ENCODE measurements at places on chromosomes 2 and 18.

DNA sequence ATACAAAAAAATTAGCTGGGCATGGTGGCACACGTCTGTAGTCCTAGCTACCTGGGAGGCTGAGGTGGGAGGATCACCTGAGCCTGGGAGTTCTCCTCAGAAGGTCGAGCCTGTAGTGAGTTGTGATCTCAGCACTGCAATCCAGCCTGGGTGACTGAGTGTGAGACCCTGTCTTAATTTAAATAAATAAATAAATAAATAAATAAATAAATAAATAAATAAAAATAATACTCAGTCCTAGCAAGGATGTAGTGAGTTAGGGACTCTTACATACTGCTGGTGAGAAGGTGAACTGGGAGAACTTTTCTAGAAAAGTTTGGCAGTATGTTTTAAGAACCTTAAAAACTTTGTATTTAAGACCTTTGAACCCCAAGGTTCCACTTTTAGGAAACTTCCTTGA is 230.0 kb downstream of the CLIP4 start:
- DNase-seq = no peak

DNA sequence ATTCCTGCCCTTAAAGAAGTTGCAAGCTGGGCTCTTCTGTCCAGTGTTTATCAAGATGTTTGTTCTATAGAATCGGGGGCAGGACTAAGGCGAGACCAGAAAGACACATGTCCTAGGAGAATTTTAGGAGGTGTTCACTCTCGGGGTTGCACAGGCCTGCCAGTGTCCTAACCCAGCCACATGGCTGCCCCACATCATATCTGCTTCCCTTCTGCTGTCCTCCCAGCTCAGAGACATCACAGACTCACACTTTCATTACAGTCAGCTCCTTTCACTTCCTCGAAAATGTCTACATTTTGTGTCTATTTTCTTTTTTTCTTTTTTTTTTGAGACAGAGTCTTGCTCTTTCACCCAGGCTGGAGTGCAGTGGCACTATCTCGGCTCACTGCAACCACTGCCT is 10.7 kb upstream of the MRO start:
- DNase-seq = no peak

GRCh38 chr2:158988501-158988900 is 20.1 kb downstream of the TANC1 start:
- no peak for DNase-seq

- no peak for DNase-seq
Observed at GRCh38 chr18:62572456-62572855, 49.6 kb downstream of the ZCCHC2 start.

- no peak for DNase-seq
Observed at GRCh38 chr18:13357289-13357688, 138.7 kb downstream of the LDLRAD4 start.

DNA sequence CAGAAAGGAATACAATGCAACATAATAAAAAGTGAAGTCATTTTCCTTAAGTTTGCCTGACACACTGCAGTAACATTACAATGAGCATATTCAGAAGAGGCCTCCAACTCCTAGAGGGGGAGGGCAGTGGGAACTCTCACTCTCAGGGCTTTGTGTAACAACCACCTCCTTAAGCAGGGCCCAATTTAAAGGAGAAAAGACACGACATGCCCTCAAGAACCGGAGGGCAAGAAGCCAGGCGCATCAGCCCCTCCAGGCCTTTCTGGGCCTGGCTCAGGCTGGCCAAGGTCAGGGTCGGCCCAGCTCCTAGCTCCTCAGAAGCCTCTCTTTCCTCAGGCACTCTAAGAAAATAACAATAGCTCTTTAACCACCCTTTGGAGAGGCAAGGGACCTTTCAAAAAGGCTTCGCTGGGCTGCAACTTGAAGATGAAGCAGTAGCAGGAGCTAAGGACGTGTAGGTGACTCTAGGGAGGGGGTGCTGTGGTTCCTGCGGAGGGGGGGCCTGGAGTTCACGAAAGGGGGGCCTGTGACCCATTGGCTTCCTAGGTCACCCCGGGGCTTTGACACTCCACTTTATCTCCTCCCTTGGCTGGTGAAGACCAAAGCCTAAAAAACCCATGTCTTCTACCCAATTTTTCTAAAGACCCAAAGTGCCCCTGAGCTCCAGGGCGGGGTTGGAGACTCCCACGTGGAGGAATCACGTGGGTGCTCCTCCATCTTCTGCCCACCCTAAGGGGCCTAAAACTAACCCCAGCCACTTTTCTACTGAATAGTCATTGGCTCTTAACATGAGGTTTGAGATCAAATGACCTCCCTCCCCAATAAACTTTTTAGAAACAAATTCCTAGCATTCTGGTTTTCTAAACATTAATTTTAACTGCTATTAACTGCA is 13.3 kb downstream of the SERTAD2 start:
- DNase-seq = no peak

All from CD4-positive, alpha-beta T cell treated with Interleukin-6 at 100 ng/mL for 8 hours (primary cell).